Hippocampal formation (tissue), 2 donors: ENCODE measurements at places on chromosomes 7 and 10.
A peak's percentile ranks its signal among the peaks of the same experiment; 100 is the strongest.

GRCh38 chr7:24877790-24878311 is 102.1 kb downstream of the OSBPL3 start:
- peak; percentile 73 for DNase-seq

- no peak for DNase-seq
Measured at GRCh38 chr10:110706690-110707098, 62.6 kb downstream of the RBM20 start.

DNA sequence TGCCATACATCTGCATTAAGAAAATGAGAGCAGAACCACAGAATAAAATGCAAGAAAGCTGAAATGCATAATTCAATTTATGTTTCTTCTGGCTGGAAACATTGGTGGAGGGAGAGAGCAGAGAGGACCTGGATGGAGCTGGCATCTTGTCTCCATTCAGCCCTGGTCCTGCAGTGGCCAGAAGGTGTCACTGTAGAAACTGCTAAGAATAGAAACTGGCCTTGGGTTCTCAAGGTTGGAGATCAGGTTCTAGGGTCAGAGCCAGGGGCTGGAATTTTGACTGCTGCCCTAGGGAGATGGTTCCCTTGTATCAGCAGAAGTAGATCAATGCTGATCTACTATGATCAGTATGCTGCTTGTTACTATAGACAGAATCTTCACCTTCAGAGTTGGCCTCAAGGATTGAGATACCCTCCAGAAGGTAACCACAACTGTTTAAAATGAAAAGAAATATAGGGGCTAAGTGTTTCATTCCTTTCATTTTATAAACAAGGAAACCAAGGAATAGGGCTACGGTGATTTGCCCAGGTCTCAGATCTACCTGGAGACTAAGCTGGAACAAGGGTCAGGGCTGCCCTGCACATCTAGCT is 13.1 kb downstream of the TAS2R41 start:
- no peak for DNase-seq

DNA sequence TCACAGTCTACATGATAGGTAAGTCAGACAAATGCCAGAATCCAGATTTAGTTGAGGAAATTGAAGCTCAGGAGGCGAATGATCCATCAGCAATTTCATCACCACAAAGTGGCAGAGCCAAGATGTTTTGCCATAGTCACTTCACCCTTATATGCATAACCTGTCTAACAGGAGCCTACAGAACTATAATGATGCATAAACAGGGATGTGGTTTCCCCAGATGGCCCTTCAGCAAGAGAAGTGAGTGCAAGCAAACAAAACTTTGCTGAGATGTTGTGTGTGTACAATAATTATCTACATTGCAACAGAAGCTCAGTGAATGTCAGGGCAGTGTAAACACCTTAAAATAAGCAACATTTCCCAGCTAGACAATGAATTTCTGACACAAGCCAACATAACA is 28.6 kb downstream of the PON3 start:
- no peak for DNase-seq

DNA sequence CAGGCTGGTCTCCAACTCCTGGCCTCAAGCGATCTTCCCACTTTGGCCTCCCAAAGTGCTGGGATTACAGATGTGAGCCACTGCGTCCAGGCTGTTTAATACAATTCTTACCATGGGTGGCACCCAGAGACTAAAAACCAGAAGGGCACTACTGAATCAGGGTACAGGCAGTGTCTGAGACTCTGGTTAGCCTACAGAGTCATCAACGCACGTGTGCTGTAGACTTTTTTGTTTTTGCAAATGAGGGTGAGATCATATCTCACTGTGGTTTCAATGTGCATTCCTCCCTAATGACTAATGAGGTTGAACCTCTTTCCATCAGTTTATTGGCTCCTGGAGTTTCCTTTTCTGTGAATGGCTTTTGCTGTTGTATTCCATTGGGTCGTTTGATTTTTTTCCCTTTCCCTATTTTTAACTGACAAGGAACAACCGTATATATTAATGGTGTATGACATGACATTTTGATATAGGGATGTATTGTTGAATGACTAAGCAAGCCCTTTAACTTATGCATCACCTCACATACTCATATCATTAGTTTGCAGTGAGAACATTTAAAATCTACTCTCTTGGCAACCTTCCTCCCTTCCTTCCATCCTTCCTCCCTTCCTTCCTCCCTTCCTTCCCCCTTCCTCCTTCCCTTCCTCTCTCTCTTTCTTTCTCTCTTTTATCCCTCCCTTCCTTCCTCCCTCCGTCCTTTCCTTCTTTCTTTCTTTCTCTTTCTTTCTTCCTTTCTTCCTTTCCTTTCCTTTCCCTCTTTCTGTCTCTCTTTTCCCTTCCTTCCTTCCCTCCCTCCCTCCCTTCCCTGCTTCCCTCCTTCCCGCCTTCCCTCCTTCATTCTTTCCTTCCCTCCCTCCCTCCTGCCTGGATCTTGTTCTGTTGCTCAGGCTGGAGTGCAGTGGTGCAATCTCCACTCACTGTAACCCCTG is 9.3 kb upstream of the TMEM270 start:
- DNase-seq: no peak

GRCh38 chr10:123535386-123535785 is 130.8 kb upstream of the GPR26 start:
- no peak for DNase-seq

GRCh38 chr7:29557954-29558353 is 5.7 kb upstream of the PRR15 start:
- peak; percentile 20 for DNase-seq

- no peak for DNase-seq
Measured at GRCh38 chr10:66258693-66259092, 667.1 kb upstream of the LRRTM3 start.
